ENCODE measurements at places on chromosomes 5 and 9. TPM values are rescaled to one million over a fixed set of nuclear protein-coding genes. Genes with fewer than 3 reads are reported as not detected.

NR5A1 gene
- not detected for total RNA-seq

FLT4 gene
- 4.2 TPM for total RNA-seq

SLC9A3 gene
- 2.3 TPM for total RNA-seq

CARTPT gene
- not detected for total RNA-seq

SHISAL2B gene
- total RNA-seq = not detected

- no peak for DNase-seq
These were observed 72.0 kb upstream of the SAP30L start for GRCh38 chr5:154373729-154374179.

- no peak for DNase-seq
These were observed 180.0 kb upstream of the RGMB start for GRCh38 chr5:98593418-98593817.

DNA sequence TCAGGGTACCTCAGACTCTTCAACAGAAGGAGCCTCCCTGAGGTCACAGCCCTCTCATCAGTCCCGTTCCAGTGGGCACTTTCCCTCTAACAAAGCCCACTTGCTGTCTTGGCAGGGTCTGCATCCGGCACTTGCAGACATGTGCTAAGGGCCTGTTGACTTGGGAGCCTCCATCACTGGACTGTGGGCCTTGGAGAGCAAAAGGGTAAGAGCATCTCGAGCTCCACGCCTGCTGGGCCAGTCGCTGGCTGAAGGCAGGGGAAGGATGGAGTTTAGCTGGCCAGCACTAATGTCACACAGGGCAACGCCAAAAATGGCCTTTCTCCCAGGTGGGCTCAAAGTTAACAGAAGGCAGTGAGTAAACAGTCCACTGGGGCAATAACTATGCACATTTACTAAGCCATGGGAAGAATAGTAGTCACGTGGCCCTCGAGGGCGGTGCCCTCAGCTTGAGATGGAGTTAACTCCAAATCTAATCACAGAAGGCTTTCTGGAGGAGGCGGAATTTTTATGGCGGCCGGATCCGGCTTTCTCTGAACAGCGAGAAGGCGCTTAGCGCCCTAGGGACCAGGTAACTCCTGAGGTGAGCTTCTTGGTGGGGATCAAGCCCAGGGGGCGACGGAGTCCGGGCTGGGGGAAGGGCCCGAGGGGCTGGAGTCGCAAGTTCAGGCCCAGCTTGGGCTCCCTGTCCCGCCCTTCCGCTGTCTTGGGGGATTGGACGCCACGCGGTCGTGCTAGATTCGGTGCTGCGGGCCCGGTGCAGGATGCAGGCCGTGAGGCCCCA lies 2.0 kb upstream of the NSD1 start:
- DNase-seq = no peak

DNA sequence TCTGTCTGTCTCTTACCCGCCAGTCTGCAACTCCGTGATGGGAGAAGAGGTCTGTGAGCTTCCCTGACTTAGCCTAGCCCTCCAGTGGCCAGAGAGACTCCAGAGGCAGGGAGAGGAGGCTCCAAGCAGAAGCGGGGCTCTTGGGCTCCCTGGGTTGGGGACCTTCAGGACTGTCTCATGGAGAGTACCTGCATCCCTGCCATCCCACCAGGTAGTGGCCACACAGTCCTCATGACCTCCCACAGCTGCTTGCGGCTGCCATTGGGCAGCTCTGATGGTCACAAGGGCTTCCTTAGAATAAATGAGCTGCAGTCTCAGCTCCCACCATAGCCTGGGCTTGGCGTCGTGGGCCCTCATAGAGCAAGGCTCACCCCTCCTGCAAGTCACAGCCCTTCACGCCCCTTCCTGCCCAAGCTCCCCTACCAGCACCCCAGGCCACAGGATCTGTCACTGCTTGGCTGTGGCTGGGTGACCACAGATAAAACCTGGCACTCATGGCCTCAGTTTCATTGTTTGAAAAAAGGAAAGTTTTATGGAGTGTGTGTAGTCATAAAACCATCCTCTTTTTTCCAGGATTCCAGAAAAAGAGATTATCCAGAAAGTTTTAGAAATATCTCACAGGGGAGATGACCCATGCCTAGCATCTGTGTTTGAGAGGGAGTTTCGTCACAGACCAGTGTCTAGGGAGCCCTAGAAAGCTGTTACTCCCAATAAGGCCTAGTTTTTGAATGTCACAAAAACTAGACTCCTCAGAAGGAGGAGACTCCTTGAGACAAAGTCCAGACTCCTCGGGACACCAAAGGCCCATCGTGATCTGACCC lies 48.4 kb downstream of the PPARGC1B start:
- no peak for DNase-seq

DNA sequence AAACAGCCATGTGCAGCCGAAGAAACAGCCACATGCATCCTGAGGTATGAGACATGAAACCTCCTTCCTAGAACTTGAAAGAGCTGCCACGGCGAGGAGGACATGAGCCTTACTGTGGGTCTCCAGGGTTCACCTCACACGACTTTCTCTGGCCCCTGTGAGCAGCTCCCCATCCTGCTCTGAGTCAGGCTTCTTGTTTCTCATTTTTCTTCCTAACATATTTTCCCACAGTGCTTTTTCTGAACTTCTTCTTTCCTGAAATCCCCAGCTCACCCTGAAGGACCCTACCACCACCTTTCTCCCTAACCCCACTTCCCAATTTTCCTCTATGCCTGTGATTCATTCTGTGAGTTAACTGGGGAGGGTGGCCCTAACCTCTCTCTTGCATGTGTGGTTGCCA lies 33.7 kb upstream of the ADRB2 start:
- no peak for DNase-seq

DNA sequence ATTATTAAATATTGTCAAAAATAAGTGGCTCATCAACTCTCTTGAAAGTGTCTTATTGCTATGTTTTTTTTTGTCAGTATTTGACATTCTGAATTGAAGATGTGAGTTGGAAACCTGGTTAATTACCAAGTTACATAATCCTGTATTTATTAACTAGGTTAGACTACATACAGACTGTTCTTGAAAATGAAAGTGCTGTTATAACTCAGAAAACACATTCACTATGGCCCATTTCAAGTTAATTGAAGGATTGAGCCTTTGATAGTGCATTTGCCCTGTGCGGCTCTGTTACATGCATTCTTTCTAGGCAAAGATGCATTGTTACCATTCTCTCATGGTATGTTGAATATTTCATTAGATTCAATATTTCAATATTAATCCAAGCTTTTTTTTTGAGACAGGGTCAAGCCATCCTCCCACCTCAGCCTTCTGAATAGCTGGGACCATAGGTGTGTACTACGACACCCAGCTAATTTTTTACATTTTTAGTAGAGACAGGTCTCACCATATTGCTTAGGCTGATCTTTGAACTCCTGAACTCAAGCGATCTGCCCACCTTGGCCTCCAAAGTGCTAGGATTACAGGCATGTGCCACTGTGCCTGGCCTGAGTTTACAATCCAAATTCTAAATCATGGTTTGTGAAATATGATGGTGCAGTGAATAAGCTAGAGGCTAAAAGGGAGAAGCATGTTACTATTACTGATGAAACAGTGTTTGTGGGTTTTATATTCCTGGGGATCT lies 10.0 kb downstream of the CTNNA1 start:
- no peak for DNase-seq

DNA sequence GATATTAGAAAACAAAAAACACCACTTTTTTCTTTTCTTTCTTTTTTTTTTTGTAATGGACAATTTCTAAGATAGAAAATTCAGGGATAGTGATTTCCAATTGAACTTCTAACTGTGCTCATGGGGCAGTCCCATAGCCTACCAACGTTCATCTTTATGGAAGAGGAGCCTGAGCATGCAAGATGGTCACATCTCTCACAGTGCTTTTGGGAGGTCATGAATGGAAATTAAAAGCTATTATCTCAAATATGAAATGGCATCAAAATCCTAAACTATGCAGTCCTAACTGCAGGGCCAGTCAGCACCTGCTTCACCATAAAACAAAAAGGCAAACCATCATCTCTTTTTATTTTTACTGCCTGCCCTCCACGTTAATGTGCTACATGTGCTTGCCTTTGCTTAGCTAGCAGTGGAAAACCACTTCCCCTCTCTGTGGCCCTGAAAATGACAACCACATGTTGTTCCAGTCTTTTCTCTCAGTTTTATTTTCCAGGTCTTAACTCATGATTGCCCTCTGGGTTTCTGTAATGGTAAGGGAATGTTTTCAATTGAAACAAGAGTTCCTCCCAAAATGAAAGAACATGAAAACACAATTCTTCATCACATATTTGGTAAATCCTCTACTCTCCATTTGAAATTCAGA lies 16.7 kb downstream of the IFNB1 start:
- DNase-seq = no peak

DNA sequence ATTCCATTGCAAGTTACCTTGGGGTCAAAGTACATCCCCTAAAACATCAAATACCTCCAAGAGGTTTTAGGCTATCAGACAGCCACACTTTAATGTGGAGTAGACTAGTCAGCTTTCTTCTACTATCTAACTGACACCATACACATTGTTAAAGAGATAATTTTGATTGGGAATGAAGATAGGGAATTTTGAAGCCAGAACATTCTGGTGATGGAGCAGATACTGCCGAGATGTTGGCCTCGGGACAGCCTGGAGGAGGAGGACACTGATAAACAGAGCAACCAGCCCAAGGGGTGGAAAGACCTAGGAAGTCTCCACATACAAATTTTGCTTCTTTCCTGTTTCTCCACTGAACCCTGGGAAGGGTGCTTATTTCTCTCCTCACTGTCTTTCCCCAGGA lies 14.9 kb downstream of the TJP2 start:
- no peak for DNase-seq

- no peak for DNase-seq
These were observed 23.1 kb downstream of the RNF180 start for GRCh38 chr5:64188776-64189175.

GRCh38 chr9:95096381-95096780 lies 221.1 kb downstream of the FANCC start:
- no peak for DNase-seq

- DNase-seq = no peak
These were observed 96.3 kb downstream of the CMYA5 start for GRCh38 chr5:79785983-79786382.

DNA sequence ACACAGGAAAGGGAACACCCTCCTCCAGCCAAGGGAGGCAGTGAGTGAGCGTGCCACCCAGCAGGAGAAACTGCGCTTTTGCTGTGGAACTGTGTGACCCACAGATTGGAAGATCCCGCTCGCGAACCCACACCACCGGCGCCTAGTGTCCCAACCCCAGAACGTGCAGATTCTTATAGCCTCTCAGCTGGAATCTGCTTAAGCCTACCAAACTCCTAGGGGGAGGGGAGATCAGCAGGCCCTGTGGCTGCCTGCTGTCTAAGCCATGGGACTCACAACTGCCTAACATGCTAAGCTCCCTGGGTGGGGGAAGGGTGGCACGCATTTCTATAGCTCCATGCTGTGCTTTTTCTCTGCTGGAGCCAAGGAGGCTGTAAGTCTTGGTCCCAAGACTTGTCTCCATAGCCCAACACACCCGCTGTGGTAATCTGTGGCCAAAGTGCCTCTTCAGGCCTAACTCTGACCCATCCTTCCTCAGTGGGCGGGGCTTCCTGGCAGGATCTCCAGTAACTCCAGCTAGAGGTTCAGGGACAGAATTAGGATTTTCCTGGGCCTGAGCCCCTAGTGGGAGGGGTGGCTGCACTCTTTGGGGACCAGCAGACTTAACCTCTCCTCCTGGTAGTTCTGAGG lies 485.0 kb downstream of the TAF11L14 start:
- DNase-seq = no peak

DNA sequence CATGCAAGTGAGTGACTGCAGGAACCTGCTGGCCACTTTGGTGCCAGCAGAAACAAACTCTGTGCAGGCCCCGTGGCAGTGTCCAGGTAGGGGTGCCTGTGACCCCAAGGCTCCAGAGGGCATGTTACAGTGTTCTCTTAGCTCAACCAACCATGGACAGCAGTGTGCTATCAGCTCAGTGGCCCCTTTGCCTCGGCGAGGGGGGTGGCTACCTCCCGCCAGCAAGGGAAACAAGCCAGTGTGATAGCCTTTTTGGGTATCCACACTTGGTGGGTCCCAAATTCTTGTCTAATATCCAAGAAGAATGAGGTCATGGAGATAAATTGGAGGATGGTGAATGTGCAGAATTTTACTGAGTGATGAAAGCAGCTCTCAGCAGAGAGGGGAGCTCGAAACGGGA lies 298.6 kb upstream of the SLC30A5 start:
- no peak for DNase-seq

- DNase-seq = no peak
These were observed 1106.0 kb downstream of the TAF11L14 start for GRCh38 chr5:18740301-18740700.

DNA sequence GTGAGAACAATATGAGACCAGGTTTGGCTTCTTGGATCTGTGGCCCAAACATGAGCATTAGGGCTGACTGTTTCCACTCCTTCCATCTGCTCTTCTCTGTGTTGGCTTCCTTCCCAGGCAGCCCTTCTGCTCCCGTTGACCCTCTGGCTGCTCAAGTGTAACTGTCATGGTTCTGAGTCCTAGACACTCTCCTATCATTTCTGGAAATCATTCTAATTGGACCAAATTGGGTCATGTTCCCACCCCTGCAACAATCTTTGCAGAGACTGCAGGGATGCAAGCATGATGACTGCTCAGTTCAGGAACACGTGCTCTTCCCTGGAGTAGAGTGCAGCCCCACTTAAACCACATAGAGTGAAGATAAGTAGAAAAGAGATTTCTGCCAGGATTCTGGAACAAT lies 741.4 kb downstream of the TAF11L14 start:
- DNase-seq = no peak

DNA sequence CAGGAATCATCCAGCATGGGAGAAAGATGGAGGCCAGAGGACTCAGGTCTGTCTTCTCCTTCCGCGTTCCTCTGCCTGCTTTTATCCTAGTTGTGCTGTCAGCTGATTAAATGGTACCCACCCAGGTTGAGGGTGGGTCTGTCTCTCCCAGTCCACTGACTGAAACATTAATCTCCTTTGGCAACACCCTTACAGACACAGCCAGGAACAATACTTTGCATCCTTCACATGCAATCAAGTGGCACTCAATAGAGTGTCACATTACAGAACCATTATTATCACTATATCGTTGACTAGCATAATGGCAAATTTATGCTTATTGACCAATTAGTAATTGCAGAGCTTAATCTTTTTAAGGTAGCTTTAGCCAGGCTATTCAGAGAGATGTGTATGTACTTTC lies 64.8 kb downstream of the UNC13B start:
- DNase-seq = no peak

DNA sequence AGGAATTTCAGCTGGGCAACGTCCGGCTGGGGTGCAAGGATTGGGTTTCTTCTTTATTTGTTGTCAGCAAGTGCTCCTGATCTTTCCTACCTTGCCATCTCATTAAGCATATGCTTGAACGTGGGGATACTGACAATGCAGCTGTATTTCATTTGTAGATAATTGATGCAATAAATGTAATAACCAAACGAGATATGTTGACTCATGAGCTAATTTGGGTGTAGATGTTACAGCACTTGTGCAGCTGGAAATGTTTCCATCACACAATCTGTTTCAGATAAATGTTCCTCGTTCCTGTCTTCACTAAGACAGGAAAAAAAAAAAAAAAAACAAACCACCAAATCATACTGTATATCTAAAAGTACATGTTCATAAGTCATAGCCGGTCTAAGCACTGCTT lies 123.8 kb downstream of the DMRT2 start:
- DNase-seq = no peak
